Right ventricle myocardium inferior (tissue), 1 donor: ENCODE measurements at places on chromosomes 12 and 14. TPM values are rescaled to one million over a fixed set of nuclear protein-coding genes. Genes with fewer than 3 reads are reported as not detected.

Gene SLC4A8
- 0.08 TPM for total RNA-seq

Gene CIROP
- total RNA-seq, result not detected

DNA sequence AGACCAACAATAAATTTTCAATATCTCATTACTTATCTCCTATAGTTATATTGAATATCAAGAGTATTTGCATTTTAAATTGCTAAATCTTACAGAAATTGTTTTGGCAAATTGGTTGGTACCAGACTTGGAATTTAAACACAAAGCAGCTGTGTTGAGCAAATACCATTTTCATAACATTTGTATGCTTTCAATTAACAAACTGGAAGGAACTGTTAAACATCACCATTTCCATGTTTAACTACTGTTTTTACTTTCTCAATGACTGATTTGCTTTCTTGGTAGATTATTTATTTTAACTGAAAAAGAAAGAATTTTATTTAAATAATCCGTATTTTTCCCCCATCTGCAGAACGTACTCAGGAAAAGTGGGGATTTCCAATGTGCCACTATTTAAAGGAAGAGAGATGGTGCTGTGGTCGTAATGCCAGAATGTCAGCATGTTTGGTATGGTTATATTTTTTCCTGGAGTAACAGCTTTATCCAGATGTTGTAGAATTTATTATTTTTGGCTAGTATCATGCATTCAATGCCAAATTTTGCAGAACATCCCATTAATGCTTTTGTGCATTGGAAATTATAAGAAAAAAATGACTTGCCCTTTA lies 72.3 kb downstream of the METTL25 start:
- no peak for DNase-seq

- peak; percentile 71 for DNase-seq
These were observed 78.7 kb upstream of the ZDHHC17 start for GRCh38 chr12:76685246-76685678.

DNA sequence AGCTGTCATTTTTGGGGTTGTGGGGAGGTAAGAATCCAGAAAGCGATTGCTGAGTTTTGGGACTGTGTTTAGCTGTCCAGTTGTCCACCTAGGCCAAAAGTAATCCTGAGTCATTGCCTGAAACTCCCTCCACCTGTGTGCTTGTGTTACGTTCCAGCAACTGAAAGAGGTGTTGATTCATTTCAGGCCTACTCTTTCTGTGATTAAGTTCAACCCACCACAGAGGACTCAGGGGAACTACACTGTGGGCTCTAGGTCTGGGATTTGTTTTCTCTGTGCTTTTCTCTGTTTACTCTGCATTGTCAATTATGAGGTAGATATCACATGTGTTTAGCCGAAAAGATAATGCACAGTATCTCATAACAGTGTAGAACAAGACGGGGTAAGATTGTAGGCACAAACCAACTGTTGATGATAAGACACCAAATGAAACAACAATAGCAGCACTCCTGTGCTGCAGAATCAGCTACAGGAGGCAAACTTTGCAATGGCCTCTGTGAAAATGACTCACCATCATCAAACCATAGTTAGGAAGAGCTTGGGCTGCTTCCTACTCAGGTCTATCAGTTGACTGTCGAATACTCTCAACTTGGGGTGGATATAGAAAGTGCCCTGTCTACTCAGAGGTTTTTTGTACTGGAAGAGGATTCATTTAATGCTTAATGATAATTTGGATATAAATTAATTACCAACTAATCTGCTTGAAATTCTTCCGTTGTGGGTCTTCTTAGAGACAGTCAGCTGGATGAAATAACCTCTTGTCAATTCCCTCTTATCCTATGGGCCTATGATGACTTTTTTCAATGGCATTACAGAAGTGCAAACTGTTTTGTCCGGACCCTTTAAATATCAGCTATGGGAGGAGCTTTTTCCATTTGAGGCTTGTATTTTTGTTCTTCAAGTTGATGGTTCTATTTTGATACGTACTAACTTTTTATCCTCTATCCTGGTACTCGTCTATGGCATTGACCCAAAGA lies 385.9 kb downstream of the BMP4 start:
- no peak for DNase-seq

Gene KRT6C
- not detected for total RNA-seq

DNA sequence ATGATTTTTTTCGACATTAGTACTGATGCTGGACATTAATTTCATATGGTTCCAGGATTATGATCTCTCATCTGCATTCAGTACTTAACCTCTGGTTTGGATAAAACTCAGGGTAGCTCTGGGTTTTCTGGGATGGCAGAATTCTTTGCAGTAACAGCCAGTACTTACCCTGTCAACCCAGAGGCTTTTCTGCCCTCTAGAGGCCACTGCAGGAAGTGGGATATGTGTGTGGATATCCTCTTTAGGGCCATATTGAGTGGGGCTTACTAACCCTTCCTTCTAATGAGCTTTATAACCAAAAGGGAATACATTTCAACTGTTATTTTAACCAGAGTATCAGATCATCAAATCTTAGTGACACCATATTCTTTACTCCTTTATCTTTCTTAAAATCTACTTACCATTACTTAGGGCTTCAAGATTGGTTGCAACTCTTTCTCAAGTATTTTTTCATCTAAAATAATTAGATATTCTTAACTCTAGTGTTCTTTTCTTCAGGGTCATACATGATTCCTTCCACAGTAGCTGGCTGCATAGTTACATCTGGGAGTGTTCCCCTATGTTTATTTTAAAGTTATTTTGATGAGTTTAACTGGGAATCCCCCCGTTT lies 488.0 kb upstream of the STXBP6 start:
- no peak for DNase-seq

GRCh38 chr12:67853204-67853603 lies 136.0 kb upstream of the IFNG-AS1 start:
- DNase-seq, result no peak

GRCh38 chr12:131353826-131354225 lies 357.1 kb upstream of the SFSWAP start:
- DNase-seq, result no peak

DNA sequence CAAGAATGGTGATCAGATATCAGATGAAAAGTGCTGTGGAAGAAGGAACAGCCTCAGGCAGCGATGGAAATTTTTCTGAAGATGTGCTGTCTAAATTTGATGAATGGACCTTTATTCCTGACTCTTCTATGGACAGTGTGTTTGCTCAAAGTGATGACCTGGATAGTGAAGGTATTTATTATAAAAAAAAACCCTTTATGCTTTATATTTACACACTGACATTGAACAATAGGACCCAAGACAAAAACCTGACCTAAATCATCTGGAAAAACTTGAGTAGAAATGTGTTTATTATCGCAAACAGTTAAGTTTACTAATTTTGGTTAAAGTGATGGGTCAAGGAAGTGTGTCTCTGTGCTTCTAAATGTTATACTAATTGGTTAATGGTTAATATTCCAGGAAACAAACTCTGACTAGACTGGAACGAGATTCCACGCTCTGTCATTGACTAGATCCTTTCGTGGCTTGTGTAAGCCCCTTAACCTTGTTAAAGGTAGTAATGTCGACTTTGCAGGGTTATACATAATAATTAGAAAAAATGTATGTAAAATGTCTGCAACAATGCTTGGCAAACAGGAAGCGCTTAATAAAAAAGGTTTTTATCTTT lies 62.7 kb downstream of the LRRK2 start:
- no peak for DNase-seq

GRCh38 chr14:101654051-101654450 lies 92.8 kb downstream of the DIO3 start:
- DNase-seq, result no peak

DNA sequence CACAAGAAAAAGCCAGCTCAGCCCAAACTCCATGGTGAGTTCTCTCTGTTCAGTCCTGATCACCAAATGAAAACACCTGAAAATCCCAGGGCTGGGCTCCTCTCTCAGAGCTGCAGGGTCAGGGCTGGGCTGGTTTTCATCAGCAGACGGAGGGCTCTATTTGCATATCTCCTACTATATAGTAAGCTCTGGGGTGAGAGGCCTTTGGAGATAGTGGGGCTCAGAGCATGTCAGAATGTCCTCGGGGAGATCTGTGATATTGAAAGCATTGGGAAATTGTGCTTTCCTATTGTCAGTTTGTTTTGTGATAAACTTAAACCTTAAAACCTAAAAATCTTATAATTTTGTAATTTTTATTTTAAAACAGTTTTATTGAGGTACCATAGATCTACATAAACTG lies 742.6 kb downstream of the TMEM121 start:
- DNase-seq, result no peak

DNA sequence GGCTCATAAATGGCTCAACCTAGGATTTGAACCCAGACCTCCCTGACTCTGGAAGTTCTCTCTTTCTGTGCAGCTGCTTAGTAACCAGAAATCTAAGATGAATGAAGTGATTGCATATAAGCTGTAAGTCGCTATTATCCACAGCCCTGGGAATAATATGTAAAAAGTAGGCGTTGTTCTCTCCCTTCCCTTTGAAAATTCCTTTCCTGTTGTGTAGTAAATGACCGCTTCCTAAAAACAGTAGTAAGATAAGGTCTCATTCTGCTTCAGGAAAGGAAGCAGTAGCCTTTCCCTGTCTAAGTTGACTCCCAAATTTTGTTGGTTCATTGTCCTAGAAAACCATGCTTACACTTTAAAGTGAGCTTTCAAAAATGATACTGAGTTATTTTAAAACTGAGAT lies 418.3 kb downstream of the EGLN3 start:
- DNase-seq, result no peak
